ENCODE measurements at places on chromosomes 16 and 17.

GRCh38 chr17:45755050-45755449 is 29.1 kb upstream of the CRHR1 start:
- DNase-seq, result no peak

DNA sequence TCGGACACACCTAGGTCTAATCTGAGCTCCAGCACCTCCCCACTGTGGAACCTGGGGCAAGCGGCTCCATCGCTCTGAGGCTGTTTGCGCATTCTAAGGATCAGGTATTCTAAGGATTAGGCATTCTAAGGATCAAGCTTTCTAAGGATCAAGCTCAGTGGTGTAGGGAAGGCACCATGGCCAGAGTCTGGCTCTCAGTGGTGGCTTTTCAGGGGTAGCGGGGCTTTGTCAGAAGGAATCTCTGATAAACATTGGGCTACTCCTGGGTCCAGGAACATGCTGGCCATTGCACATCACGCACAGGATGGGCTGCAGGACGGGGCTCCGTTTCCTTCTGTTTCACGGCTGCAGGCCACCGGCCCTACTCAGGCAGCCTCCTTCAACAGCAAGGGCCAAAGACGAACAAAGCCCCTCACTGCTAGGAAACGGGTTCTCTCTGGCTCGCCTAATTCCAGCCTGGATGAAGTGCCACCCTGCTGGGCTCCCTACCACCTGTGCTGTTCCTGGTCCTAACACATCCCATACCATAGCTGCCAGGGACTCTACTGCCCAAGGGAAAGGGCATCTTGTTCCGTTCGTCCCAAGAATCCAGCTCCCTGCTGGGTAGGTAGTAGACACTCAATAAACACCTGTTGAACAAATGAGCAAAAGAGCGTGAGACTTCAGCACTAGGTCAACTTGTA is 5.5 kb downstream of the C1QTNF1 start:
- no peak for DNase-seq

DNA sequence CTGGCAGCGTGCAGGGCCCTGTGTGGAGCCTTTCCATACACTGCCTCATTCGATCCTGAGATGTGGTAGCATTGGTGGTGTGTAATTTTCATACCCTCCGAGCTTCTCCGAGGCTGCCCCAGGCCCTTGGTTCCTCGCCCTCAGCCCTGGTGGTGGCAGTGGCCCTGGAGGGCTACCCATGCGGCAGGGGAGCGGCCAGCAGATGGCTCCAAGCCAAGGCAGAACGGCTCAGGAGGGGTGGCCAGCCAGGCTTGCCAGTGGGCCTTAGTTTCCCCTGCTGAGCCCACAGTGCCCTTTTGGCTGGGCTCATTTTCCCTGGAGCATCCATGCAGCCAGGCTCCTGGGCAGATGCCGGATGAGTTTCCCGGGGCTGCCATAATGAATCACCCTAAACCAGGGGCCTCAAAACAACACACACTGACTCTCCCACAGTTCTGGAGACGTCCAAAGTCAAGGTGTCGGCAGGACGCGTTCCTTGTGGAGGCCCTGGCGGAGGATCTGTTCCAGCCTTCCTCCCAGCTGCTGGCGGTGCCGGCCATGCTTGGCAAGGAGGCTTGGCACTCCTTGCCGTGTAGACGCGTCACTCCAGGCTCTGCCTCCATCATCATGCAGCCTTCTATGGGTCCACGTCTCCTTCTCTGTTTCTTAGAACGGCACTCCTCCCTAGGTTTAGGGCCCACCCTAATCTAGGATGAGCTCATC is 158.8 kb upstream of the GSE1 start:
- no peak for DNase-seq

- no peak for DNase-seq
These were observed 45.6 kb downstream of the METRNL start for GRCh38 chr17:83124871-83125514.

Measured in GM12865 (cell line).